ENCODE measurements at places on chromosomes 1 and 21.

DNA sequence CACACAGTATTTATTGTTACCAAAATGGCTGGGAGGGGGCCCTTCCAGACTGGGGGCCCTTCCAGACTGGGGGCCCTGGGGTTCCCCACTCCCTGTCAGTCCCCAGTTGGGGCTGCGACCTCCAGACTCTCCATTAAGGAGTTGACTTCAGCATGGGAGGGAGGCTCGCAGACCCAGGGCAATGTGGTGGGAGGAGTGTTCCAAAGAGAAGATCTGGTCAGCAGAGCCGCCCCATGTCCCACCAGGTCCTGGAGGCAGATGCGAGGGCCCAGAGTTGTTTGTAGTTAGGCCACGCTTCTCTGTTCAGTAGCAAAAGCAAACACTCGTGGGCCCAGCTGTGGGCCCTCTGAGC, 285.5 kb downstream of the LRRC40 start:
- DNase-seq = no peak

- no peak for DNase-seq
These were observed 37.4 kb downstream of the LAMC2 start for GRCh38 chr1:183223467-183223866.

DNA sequence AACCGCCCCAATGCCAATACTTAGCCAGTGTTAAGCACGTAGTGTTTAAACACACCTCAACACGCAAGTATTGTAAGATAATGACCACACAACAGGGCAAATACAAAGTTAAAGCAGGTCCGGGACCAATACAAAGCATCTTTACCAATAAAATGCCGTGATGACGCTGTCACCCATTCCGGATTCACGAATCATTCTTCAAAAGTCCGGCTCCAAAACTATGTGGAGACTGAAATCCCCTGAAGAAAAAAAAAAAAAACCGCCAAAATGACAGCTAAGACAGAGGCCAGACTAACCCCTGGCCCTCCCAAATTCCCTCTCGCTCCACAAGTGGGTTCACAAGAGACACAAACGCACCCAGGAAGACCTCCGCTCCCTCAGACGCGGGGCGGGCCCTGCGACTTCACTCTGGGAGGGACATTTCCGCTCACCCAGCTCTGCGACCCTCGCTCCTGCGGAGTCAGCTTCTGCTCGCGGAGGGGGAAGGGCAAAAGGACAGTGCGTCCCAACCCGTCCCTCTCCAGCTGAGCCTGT, 625 bp upstream of the DARS2 start:
- no peak for DNase-seq

DNA sequence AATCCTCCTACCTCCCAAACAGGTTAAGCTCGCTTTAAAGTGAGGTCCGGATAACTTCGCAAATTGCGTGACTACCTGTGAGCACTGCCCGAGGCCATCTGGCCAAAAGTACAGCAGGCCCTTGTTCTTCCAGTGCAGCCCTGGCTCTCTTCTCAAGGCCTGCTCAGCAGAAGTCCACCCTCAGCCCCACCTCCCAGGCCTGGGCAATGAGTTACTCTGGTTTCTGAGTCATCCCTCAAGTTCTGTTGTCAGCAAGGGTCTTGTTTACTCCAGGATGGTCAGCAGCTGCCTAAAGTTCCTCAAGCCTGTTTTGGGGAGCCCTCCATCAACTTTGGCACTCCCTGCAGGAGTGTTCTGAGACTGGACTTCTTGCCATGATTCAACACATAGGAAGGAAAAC, 101.7 kb downstream of the BCAR3 start:
- DNase-seq = no peak

DNA sequence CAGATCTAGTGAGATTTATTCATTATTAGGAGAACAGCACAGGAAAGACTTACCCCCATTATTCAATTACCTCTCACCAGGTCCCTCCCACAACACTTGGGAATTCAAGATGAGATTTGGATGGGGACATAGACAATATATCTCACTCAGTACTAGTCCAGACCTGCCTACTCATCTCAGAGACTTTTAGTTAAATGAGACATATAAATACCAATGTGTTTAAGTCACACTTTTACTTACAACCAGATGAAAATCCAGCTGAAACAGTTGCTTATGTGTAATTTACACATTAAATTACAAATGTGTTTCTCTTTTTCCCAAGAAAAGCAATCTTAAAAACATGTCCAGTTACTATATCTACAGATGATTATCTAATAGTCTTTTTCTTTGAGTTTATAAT, 1145.6 kb downstream of the KCNT2 start:
- DNase-seq = no peak

DNA sequence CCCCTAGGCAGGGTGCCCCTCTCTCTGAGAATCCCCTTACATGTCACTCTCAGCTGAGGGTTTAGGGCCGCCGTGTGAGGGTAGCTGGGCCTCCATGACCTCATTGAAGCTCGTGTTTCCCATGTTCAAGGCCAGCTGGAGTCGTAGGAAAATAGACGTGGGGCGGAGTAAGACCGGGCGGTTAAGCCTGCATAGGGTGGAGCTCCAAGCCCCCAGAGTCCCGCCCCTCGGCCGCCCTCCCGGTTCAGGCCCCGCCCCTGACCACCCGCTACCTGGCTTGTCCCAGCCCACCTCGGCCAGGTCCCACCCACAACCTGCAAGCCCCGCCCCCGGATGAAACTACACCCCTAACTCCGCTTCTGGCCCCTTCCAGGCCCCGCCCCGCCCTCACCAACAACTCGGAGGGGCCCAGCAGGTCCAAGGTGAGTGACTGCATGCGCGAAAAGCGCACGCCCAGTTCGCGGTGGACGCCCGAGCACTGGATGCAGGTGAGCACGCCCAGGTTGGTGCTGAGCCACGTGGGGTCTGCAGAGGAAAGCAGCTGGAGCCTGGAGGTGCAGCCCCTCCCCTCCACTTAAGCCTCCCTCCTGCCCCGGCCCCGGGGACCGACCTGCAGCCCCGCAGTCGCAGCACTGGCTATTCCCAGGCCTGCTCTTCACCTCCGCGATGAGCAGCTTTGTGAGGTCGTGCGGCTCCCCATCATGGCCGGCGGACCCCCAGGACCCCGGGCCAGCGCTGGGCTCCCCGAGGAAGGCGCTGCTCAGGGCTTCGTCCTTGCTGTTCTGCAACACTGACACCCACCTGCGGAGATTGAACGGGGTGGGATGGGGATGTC, 12.2 kb upstream of the TCEA3 start:
- no peak for DNase-seq

GRCh38 chr1:32863881-32864245, 6.8 kb downstream of the FNDC5 start:
- DNase-seq = no peak

DNA sequence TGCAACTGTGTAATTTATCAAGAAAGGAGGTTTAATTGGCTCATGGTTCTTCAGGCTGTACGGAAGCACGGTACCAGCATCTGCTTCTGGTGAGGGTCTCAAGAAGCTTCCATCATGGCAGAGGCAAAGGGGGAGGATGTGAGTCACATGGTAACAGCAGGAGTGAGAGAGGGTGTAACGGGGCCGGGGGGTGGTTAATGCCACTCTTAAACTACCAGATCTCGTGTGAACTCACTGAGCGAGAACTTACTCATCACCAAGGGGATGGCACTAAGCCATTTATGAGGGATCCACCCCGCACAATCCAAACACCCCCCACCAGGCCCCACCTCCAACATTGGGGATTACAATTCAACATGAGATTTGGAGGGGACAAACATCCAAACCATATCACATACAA, 21.0 kb upstream of the IFFO2 start:
- DNase-seq = no peak

- no peak for DNase-seq
These were observed 11.5 kb downstream of the PALMD start for GRCh38 chr1:99657213-99658030.

GRCh38 chr1:221714227-221715152, 27.4 kb downstream of the DUSP10 start:
- no peak for DNase-seq

DNA sequence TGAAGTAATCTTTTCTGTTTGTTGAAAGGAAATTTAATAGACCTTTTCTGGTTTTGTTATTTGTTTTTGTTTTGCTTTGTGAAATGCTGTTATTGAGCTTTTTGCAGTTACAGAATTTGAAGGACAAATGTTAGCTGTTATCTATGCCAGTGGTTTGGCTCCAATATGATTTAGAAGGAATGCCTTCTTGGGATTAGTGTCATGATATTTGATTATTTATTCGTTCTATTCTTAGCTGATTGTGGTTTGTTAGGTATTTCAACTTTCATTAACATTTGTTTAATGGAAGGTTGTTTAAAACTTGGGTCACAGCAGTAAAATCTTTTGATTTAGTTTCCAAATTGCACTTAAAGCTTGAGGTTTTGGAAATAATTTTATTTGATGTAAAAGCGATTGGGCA, 33.5 kb downstream of the ADGRL2 start:
- DNase-seq = no peak

DNA sequence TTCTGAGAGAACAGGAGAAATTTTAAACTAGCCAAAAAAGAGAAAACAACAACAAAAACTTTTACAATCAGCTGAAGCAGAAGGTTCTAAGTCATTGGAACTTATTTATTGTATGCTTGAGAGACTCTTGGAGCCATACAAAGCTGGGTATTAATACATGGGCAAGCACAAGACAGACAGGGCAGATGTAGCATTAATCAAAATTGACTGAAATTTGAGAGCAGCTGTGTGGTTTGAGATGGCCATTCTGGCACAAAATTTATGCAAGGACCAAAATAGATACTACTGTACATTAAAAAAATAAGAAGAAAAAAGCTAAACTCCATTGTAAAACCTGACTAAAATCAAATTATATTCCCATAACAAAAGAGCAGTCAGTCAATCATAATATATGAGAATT, 892.5 kb downstream of the PLA2G4A start:
- DNase-seq = no peak

DNA sequence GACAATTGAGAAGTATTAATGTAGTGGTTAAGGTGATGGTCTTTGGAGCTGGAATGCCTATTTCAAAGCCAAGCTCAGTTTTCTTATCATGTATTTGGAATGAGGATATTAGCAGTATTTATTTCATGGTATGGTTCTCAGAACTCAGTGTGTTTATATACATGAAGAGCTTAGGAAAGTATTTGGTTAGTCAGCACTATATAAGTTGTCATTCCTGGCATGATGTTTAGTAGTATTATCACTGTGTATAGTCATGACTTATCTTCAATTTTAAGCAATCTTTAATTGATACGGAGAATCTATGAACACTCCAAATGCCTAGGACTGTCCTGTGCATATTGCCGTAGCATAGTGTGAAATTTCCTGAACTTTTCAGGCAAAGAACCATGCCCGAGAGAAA, 501.9 kb upstream of the USP24 start:
- DNase-seq = no peak

GRCh38 chr1:103273106-103273505, 164.8 kb upstream of the COL11A1 start:
- no peak for DNase-seq

- no peak for DNase-seq
These were observed at the start of gene C1orf116 for GRCh38 chr1:207032528-207033017. Gene C1orf116, minus strand, starts transcription at chr1:207032756. Its CDS starts 5,158 bp downstream, at chr1:207027598.

DNA sequence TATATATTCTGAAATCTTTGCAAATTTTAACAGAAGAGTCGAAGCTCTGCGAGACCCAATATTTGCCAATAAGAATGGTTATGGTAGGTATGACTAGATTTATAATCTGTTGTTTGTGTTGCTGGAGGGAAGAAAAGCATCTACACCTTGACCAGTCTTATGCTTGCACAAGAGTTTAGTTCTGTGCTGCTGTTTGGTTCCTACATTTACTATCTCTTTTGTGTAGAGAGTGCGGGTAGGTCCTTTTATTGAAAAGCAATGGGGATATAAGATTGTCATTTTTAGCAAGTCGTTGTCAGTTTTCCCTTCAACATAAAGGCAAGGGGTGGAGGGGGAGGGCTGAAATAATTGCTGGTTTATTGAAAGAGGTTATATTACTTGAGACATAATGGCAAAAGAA, 396 bp downstream of the ELAVL4 start:
- DNase-seq = no peak

DNA sequence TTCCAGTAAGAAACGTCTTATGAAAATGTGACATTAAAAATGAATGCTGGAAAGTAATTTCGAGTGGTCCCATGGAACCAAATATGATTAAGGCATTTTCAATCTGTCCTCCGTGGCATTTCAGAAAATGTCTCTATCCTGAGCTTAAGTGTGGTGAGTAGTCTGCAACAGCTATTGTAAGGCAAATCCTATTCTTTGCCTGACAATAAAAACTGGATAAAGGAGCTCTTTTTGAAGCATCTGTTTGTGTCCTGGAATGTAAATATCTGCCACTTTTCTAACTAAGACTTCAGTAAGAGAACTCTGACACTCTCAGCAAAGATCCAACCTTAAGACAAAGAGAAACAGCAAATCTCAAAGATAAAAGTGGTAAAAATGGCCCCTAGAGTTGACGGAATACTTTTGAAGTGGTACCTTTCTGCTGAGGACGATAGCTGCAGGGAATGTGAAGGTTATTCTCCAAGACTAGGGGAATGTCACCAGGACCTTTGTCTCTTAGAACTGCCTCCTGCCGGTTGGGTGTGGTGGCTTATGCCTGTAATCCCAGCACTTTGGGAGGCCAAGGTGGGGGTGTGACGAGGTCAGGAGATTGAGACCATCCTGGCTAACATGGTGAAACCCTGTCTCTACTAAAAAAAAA, 486.7 kb upstream of the ZP4 start:
- no peak for DNase-seq

DNA sequence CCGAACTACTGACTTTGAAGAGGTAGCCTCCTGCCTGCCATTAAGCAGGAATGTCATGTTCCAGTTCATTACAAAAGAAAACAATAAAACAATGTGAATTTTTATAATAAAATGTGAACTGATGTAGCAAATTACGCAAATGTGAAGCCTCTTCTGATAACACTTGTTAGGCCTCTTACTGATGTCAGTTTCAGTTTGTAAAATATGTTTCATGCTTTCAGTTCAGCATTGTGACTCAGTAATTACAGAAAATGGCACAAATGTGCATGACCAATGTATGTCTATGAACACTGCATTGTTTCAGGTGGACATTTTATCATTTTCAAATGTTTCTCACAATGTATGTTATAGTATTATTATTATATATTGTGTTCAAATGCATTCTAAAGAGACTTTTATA, 159.8 kb upstream of the SGIP1 start:
- no peak for DNase-seq

- DNase-seq = no peak
These were observed 308.0 kb upstream of the C1orf174 start for GRCh38 chr1:4207842-4208692.

GRCh38 chr21:29669416-29669815, 270.4 kb downstream of the GRIK1 start:
- DNase-seq = no peak

- no peak for DNase-seq
These were observed 14.0 kb downstream of the SLC66A1 start for GRCh38 chr1:19325958-19326747.

- DNase-seq = no peak
These were observed 59.8 kb downstream of the ITGB3BP start for GRCh38 chr1:63463248-63463647.

GRCh38 chr1:210727709-210728108, 399.0 kb downstream of the HHAT start:
- DNase-seq = no peak

- DNase-seq = no peak
These were observed 13.4 kb upstream of the DPT start for GRCh38 chr1:168742386-168742785.
